ENCODE measurements at places on chromosomes 12 and 14.

GRCh38 chr14:98633380-98633779 lies 638.6 kb downstream of the BCL11B start:
- DNase-seq = peak; percentile 25

DNA sequence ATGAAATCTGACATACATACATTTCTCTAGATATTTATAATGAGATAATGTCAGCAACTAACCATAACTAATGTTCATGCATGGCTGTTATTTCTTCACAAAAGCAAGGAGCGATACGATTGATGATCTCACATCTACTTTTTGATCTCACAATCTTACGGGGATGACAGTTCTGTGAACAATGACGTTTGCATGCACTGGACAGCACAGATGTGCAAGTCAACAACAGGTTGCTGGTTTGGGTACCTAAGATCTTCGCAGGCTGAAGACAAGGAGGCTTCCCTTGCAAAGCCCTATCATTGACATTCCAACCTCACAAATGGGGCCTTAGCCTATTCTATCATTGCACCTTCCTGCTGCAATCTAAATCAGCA lies 53.6 kb downstream of the C12orf42 start:
- no peak for DNase-seq

- no peak for DNase-seq
These were observed 3.3 kb upstream of the APPL2 start for GRCh38 chr12:105239304-105239703.

DNA sequence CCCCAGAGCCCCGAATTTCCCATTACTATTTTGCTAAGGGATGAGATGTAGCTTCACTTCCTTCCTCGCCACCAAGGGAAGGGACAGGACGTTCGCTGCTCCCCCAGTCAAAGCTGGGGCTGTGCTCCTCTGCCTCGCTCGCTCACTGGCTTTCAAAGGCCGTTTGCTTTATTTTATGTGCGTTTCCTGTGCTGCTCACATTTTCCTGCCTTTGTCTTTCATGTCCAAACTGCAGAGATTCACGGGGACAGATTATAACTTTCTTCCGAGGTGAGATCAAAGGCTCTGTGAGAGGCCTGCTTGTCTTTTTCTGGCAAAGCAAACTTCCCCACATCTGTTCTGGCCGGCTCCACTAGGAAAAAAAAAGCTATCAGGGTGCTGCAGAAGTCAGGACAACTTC lies 76.0 kb upstream of the FZD10 start:
- no peak for DNase-seq

DNA sequence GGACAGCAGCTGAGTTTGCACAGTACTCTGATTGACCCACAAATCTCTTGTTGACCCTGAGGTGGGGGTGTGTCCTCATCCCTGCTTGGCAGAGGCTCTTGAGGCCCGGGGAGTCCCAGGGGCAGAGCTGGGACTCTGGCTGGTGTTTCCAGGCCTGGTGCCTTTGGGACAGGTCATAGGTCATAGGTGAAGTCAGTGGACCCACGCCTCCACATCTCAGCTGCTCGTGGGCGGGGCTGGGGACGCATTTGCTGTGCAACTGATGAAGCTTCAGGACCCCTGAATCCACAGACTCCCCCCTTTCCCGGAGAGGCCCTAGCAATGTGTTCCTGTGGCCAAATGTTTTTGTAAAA lies 408 bp upstream of the CACNA2D4 start:
- DNase-seq = no peak

- no peak for DNase-seq
These were observed 64.5 kb upstream of the VASH1 start for GRCh38 chr14:76696791-76697190.

Measured in RPMI8226 (cell line).